BE2C (cell line): ENCODE measurements at places on chromosomes 4 and X.
A peak's percentile ranks its signal among the peaks of the same experiment; 100 is the strongest.

DNA sequence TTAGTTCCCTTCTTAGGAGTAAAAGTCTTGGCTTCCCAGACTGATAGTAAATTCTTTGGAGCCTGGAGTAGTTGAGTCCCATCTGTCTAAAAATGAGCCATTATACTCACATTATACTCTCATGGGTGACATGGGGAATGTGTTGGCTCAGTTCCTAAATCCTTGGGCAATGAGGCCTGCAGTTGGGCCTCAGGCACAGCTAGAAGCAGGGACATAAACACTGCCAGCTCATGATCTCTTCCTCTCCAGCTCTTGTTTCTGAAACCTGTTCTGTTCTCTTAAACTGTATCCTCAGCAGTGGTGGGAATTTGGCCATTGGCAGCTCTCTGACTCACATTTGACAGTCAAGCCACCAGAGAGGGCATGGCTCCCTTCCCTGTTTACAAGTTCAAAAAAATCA lies 212.5 kb downstream of the SPATA18 start:
- no peak for DNase-seq

- DNase-seq, result no peak
Observed at GRCh38 chr4:165810726-165811125, 62.3 kb upstream of the TLL1 start.

GRCh38 chr4:126572264-126572663 lies 1060.5 kb upstream of the INTU start:
- no peak for DNase-seq

DNA sequence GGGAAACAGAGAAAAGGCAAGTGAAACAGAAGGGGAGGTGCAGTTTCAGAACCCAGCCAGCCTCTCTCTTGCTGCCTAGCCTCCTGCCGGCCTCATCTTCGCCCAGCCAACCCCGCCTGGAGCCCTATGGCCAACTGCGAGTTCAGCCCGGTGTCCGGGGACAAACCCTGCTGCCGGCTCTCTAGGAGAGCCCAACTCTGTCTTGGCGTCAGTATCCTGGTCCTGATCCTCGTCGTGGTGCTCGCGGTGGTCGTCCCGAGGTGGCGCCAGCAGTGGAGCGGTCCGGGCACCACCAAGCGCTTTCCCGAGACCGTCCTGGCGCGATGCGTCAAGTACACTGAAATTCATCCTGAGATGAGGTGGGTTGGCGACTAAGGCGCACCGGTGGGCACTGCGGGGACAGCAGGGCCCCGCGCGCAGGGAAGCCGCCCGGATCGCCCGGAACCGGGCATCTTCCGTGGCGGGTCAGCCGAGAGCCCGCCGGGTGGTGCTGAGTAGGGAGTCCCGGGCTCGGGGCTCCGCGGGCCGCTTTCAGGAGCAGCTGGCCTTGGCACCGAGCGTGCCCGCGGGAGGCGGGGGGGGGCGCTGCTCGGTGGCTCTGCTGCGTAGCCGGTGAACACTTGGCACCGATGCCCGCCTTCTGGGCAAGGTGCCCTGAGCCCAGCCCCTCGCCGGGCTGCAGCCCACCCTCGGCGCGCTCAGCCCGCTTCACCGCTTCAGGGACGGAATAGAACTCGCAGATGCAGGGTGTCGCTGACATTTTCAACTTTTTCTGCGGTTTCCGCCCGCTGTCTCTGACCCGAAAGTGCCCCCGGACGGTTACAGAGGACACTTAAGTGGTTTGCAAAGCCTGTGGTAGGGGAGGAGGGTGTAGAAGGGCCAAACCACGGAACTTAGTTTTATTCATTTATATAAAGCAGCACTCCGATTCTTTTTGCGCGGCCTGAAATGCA lies at the start of gene CD38:
CD38 (plus strand) TSS at position 40 of the 953 bp plus-strand sequence; CDS start at position 127, 87 bp downstream.
- DNase-seq, result no peak

- DNase-seq, result no peak
Observed at GRCh38 chr4:4752576-4753401, 106.7 kb upstream of the MSX1 start.

- no peak for DNase-seq
Observed at GRCh38 chr4:19262467-19262866, 989.2 kb upstream of the SLIT2 start.

GRCh38 chrX:133258481-133258880 lies 40.3 kb upstream of the TFDP3 start:
- DNase-seq, result no peak

DNA sequence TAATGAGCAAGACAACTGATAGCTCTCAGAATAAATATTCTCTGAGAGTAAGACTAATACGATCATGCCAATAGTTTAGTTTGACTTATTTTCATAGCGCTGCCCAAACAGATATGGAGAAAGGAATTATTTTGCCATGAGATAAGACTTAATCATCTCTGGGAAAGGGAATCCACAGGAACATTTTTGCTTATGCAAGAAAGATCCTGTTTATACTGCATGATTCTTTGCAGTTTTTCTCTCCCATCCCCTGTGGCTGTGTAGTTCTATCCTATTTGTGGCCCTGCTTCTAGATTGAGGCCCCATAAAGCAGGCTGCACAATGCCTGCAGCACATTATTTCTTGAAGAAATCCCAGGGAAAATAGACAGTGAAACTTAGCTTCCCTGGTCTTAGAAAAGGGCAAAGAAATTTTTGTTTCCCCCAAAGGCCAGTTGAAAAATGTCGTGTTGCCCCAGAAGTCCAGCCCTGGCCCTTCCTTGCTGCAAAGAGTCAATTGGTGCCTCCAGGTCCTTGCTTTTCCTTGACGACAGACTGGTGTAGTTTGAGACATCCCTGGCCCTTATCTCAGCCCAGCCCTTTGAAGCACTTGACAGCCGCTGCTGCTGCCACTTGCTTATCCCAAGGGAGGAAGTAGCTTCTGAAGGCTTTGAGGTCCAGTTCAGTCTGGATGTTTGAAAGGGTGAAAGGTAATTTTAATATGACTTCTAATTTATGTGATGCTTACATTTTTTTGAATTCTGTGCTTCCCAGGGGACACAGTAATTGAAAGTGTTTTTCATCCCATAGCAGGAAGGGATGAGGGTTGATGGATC lies 45.0 kb upstream of the SH3RF1 start:
- peak; percentile 53 for DNase-seq

- DNase-seq, result no peak
Observed at GRCh38 chr4:2303686-2304320, 41.9 kb upstream of the MXD4 start.

DNA sequence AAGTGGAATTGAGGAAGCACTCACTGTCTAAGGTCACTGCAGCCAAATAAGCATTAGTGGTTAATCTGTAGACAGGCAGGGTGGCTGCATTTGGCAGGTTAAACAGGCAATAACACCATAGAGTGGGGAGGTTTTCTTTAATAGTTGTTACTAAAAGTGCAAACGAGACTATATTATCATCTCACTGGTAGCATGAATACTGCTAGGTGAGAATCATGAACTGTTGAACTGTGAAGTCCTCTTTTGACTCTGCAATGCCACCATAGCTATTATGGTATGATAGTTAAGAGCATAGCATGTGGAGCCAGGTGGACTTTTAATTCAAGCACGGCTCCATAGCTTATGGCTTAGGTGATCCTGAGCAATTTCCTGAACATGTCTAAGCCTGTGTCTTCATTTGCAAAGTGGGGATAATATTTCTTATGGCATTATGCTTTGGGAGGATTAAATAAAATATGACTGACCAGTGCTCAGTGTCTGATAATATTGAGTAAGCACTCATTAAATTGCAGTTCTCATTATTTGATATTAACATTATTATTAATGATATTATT lies 235.6 kb upstream of the HHIP start:
- DNase-seq, result no peak

DNA sequence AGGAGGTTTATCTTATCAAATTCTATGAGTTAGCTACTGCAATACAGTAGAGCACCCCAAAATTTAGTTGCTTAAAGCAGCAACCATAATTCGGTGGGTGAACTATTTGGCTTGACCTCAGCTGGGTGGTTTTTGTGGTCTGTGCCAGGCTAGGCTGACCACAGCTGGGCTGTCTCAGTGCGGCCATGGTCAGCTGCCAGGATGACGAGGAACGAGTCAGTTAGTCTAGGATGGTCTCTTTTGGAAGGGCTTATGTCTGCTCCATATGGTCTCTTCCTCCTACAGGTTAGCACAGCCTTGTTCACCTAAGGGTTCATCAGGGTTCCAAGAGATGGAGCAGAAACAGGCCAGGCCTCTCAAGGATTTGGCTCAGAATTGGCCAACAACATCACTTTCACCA lies 210.4 kb downstream of the PALLD start:
- DNase-seq, result no peak

DNA sequence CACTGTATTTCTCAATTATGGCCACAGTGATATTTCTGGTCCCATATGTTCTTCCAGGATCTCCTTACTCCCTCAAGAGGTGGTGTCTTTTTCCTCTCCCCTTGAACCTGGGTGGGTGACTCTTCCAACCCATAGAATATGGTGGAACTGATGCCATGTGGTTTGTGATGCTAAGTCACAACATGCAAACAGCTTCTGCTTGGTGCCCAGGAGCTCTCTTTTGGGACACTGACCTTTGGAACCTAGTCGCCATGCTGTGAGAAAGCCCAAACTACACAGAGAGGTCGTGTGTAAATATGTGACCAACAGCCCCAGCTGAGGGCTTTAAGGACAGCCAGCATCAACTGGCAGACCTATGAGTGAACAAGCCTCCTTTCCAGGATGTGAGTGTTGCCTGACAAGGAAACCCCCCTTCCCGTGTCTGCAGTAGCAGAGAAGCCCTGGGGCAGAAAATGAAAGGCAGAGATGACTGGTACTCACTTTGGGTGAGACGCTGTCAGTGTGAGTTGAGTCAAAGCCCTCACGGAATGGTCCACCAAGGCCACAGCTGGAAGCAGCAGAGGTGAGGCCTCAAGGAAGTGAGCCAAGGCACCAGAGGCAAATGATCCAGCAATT lies 223.4 kb downstream of the BCOR start:
- no peak for DNase-seq

- no peak for DNase-seq
Observed at GRCh38 chrX:65671966-65672365, 4.5 kb downstream of the MSN start.

DNA sequence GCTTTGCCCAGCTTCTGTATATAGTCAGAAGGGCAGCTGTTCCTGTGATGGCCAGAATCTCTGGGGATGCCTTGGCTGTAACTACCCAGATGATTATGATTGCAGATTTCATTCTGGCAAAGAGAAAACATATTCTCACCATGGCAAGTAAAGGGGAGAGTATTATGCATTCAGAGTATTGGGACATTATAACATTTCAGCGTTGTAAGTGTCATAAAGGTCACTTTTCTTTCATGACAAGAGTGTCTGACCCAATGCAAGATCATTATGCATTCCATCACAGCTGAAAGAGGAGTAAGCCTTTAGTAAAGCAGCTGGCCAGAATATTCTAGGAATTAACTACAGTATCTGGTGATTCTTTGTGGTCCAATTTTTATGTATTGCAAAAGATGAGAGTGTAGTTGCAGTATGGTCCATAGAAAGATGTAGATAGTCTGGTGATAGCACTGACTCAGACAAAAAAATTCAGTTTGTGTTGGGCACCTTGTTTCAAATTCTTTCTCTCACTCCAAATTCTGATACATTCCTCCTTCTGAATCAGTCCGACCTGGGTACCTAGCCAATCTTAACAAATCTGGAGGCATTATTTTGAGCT lies 2366.3 kb downstream of the PCDH7 start:
- no peak for DNase-seq

DNA sequence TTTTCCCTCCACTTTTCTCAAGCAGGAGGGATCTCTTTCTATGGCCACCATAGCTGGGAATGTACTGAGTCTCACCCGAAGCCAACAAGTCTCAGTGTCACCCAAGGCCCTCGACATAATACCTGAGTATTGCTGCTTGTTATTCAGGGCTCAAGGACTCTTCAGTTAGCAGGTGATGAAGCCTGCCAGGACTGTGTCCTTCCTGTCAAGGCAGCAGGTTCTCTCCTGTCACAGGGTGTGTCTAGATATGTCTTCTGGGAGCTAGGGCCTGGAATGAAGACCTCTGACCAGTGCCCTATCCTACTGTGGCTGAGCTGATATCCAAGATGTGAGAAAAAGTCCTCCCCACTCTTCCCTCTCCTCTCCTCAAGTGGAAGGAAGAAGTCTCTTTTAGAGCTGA lies 391.0 kb upstream of the DIPK2B start:
- no peak for DNase-seq

- no peak for DNase-seq
Observed at GRCh38 chr4:106585915-106586349, 217.4 kb upstream of the GIMD1 start.

DNA sequence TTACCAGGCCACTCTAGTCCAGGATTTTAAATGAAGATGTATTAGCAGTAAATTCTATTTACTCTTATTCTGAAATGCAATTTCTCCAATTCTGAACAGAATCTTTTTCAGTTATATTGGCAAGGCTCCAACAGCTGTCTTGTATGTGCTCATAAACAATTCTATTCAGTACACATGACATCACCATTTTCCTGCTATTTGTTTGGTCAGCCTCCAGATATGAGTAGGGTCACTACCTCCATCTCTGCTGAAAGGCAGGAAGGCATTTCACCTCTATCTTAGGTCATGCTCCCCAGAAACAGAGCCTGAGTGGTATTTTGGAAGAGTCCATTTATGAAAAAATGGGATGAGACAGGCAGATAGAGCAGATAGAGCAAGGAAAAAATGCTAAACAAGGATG lies 151.1 kb upstream of the ADGRL3 start:
- no peak for DNase-seq

DNA sequence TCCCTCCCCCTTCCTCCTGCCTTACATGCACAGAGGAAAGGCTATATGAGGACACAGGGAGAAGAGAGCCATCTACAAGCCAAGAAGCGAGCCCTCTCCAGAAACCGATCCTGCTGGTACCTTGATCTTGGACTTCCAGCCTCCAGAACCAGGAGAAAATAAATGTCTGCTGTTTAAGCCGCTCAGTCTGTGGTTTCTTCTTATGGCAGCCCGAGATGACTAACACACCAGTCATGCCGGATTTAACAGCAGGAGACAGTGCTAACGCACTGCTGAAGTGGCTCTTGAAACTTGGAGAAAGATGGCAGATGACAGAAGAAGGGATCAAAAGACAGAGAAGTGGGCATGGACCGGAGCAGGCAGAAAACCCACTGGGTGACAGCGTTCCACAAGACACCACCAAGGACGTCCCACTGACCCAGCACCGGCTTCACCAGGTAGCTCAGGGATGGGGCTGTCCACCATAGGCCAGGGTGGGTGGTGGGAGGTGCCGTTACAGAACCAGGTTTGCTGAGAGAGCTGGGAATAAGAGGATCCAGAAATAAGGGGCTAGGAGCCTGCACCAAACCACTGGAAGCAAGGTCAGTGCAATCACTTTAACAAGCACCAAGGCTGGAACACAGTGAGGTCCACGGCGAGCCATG lies 6.2 kb upstream of the MAN2B2 start:
- no peak for DNase-seq
